Urothelium cell line (cell line): ENCODE measurements at places on chromosomes 11 and 22.

DNA sequence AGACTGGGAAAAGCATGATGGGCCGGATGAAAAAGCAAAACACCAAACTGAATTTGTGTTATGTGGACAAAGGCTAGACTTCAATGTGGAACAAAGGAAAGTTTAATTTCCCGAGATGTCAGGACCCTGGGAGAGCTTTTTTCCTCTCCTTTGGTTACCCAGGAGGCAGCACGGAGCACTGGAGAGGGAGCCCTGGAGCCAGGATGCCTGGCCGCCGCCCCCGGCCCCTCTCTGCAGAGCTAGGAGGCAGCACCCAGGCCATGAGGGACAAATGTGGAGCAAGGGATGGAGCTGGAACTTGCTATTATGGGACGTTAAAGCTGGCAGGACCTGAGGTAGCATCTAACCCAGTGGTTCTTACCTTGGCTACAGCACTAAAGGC lies 108.9 kb downstream of the MORC2 start:
- DNase-seq, result peak; percentile 2

DNA sequence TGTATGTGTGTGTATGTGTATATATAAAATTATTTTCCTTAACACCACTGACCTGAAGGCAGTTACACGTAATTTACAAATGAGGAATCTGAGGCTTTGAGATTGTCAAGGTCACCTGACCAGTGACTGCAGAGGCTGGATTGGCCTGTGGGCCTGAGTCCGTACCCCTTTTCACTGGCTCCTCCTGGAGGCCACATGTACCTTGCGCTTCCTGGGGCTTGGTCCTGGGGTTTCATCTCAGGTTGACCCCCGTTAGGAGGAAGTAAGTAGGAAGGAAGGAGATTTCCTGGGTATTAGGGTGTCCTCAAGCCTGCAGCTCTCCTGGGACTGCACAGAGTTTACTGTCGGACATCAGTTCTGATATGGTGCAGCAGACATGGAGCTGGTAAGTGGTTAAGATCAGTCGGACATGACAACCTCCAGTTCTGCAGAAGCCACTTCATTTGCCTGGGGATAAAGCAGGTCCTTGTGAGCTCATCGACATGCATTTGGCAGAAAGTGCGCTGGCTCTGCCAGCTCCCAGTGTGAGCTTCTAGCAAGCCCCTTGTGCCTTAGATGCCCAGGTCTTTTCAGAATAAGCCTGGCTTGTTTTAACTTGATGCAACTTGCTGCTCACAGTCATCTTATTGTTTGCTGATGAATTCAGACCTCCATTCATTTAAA lies 36.6 kb downstream of the ST3GAL4 start:
- DNase-seq, result no peak

DNA sequence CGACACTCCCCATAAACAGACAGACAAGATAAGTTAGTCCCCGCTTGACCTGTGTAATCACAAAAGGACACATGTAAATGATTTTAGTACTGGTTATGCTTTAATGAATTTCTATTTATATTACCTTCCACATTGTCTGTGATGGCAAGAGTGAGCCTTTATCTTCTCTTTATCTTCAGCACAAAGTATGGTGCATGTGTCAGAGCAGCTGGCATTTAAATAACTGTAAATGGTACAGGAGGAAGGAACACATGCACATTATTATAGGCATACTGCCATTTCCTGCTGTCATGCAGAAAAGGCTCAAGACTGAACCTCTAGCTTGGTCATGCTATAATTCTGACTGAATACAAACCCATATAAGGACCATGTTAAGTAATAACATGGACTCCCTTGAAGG lies 1342.7 kb upstream of the TENM4 start:
- DNase-seq, result no peak

DNA sequence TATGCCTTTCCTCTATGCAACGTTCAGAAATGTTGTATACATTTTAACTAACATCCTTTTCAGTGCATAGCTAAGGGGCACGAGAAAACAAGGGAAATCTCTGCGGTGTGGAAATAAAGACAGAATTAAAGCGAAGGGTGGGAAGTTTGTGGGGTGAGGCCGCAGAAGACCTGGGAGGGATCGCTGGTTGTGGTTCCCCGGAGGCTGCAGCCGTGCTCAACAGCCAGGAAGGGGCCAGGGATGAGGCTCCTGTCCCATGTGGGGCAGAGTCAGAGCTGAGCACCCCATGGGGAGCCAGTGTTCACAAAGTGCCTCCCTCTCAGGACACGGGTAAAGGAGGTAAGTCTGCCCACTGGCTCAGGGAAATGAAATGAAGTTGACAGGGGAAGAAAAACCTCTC lies 67.5 kb downstream of the MYEOV start:
- DNase-seq, result no peak

DNA sequence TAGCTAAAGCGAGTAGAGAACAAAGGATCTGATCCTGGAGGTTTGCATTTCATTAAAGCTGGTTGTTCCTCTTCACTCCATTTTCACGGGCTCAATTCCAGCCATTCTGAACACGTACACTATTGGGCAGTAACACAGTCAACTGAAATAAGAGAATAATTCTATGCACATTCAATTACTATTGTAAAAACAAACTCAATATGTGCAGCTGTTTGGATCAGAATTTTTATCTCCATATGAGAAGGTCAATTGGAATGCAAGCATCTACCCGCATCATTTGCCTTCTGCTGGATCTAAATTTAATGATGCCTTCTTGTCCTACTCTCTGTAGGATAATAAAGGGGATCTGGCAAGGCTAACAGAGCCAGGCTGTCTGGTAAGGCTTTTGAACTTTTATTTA lies 562.8 kb upstream of the CCDC179 start:
- DNase-seq, result no peak

- DNase-seq, result no peak
Observed at GRCh38 chr22:21762712-21763581, 27.4 kb upstream of the YPEL1 start.

GRCh38 chr11:9575260-9576240 lies 2.1 kb downstream of the WEE1 start:
- DNase-seq, result peak; percentile 68

GRCh38 chr22:19799322-19800190 lies 39.0 kb downstream of the TBX1 start:
- peak; percentile 86 for DNase-seq

- DNase-seq, result no peak
Observed at GRCh38 chr22:35674335-35674734, 26.1 kb downstream of the APOL6 start.

- DNase-seq, result no peak
Observed at GRCh38 chr11:109514313-109515018, 92.5 kb downstream of the C11orf87 start.

DNA sequence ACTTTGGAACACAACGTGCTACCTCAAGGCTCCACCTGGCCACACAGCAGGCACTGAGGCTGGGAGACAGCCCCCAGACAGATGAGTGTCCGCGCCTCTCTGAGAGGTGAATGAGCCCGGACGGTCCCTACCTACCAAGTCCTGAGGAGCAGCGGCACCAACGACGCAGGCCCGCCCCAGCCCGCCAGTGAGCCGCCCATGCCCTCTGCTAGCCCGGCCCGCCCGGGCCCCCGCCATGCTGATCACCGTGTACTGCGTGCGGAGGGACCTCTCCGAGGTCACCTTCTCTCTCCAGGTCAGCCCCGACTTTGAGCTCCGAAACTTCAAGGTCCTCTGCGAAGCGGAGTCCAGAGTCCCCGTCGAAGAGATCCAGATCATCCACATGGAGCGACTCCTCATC lies at the start of gene DDI1:
Gene DDI1, plus strand, starts transcription at position 53 of the 400 bp plus-strand sequence. Its CDS starts 183 bp downstream, at position 236.
- no peak for DNase-seq

- DNase-seq, result peak; percentile 60
Observed at GRCh38 chr11:69444381-69445130, 36.9 kb upstream of the LINC01488 start.

- DNase-seq, result no peak
Observed at GRCh38 chr22:41152902-41153301, 52.2 kb upstream of the L3MBTL2 start.

GRCh38 chr22:39276440-39277141 lies 31.8 kb upstream of the PDGFB start:
- DNase-seq, result no peak

- DNase-seq, result no peak
Observed at GRCh38 chr22:24510637-24511625, 15.8 kb downstream of the UPB1 start.

GRCh38 chr22:21697021-21697771 lies 31.4 kb downstream of the PPIL2 start:
- no peak for DNase-seq

DNA sequence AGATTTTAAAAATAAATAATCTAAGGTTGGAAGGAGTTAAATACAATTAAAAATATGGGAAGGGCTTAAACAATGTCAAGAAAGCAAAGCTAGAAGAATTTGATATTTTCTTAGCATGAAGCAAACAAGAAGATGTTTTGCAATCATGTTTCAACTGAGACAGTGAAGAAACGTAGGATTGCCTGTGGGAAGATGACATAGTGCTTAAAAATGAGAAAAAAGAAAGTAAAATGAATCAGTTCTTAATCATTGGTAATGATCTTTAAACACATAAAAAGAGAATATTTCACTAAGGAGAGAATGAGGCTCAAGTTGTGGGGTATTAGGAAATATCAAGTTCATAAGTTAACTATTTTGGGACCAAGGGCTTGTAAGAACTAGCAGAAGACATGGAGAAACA lies 855.0 kb downstream of the METTL15 start:
- DNase-seq, result no peak

DNA sequence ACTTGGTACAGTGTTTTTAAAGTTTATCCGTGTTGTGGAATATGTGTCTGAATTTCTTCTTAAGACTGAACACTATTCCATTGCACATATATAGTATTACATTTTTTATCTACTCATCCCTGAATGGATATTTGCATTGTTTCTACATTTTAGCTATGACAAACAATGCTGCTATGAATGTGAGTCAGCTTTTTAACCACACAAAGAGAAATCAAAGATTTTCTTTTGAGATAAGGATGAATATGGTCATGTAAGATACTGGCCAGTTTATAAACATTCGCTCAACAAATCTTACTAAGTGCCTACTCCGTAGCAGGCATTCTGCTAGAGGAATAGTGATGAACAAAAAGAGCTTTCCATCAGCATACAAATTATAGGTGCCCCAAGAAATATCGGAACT lies 16.5 kb upstream of the OR9G4 start:
- no peak for DNase-seq

DNA sequence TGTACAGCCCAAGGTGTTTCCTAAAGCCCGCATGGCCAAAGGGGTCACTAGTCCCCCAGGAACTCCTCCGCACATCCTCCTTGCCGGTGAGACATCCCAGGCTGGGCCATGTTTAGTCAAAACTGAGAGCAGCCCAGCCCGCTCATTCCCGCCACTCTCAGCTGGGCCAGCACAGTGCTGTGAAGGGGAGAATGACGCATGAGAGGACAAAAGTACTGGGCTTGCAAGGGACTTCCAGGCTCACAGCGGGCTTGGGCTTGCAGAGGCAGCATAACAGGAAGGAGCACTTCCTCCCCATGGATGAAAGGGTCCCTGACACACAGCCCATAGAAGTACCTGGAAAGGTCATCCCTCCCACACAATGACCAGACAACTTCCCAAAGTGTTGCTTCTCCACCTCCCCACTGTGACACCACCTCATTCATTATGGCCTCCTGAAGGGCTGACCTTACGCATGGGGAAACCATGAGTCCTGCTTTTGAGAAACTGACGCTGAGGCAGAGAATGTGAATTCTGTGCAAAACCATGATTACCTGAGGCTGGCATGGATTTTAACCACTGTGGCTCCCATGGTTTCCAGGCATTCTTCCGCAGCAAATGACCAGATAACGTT lies 19.1 kb downstream of the ETS1 start:
- no peak for DNase-seq

- no peak for DNase-seq
Observed at GRCh38 chr11:19105011-19105410, 12.0 kb upstream of the ZDHHC13 start.

GRCh38 chr11:64028398-64029115 lies 7.2 kb upstream of the FLRT1 start:
- peak; percentile 38 for DNase-seq
